ENCODE measurements at places on chromosomes 7 and 10.

- no peak for DNase-seq
These were observed 25.6 kb downstream of the ADCYAP1R1 start for GRCh38 chr7:31077484-31078362.

- no peak for DNase-seq
These were observed 395.9 kb downstream of the TFEC start for GRCh38 chr7:115634633-115635032.

DNA sequence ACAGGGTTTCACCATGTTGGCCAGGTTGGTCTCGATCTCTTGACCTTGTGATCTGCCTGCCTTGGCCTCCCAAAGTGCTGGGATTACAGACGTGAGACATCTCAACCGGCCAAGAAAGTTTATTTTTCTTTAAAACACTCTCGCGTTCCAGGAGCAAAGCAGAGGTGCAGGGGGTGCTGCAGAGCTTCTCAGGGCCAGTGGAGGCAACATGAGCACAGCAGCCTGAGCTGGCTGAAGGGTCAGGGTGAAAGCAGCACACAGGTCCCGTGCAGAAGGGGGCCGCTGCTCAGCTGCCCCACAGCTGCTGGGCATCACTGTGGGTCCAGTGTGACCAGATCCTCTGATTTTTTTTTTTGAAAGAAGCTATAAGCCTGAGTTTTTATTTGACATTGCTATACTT, 46.1 kb downstream of the EPHB4 start:
- DNase-seq, result no peak

- no peak for DNase-seq
These were observed 186.1 kb upstream of the ZWINT start for GRCh38 chr10:56547163-56547562.

DNA sequence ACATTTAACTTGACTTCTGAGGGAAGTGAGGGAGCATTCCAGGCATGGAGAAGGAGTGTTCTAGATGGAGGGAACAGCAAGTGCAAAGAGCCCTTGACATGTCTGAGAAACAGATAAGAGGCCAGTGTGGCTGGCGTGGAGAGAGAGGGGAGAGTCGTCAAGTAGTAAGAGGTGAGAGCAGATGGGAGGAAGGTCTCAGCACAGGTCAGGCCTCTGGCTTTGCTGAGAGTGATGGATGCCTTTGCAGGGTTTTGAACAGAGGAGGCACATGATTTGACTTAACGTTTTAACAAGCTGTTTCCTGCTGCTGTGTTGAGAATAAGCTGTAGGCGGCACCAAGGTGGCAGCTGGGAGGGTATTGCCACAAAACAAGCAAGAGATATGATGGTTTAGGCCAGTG, 97.2 kb downstream of the KAT6B start:
- no peak for DNase-seq
